ENCODE measurements at places on chromosomes 2 and 18. TPM values are rescaled to one million over a fixed set of nuclear protein-coding genes. Genes with fewer than 3 reads are reported as not detected.

Gene NOSTRIN
- total RNA-seq: 8.7 TPM

Gene OSR1
- total RNA-seq: 8.7 TPM

Gene IL36B
- total RNA-seq: not detected

Gene CRACDL
- total RNA-seq: 2.9 TPM

Gene GRHL1
- 17.2 TPM for total RNA-seq

Gene MYL1
- total RNA-seq: 0.73 TPM

Gene TFCP2L1
- 0.45 TPM for total RNA-seq

Gene PPM1G
- 37.5 TPM for total RNA-seq

Gene CPLX4
- total RNA-seq: 14.8 TPM

Data from cerebellum (tissue), 4 donors.